ENCODE measurements at places on chromosomes 4 and X. TPM values are rescaled to one million over a fixed set of nuclear protein-coding genes. Genes with fewer than 3 reads are reported as not detected.
A peak's percentile ranks its signal among the peaks of the same experiment; 100 is the strongest.

- DNase-seq: peak; percentile 12
Observed at GRCh38 chr4:180695851-180696250, 1547.4 kb upstream of the TENM3 start.

DNA sequence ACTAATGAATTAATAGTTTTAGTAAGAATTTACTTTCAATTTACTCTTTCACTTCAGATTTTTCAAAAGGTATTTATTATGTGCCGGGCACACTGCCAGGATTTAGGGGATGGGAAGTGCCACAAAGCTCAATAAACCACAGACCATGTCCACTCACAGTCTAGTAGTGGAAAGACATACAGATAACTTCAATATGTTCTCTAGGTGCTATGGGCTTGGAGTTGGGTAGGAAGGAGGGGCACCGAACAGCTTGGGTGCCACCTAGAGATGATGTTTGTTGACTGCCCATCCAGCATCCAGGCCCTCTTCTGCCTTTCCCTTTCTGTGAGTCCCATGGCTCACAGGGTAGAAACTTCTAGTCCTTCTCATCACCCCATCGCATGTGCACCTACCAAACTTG is 17.8 kb downstream of the MFAP3L start:
- DNase-seq: no peak

CT45A9 gene
- not detected for total RNA-seq

TRIM75 gene
- total RNA-seq: not detected

MAGEB2 gene
- total RNA-seq: not detected

GRCh38 chr4:76091052-76091451 is 16.5 kb downstream of the ART3 start:
- peak; percentile 99 for DNase-seq

SAGE1 gene
- not detected for total RNA-seq

DNA sequence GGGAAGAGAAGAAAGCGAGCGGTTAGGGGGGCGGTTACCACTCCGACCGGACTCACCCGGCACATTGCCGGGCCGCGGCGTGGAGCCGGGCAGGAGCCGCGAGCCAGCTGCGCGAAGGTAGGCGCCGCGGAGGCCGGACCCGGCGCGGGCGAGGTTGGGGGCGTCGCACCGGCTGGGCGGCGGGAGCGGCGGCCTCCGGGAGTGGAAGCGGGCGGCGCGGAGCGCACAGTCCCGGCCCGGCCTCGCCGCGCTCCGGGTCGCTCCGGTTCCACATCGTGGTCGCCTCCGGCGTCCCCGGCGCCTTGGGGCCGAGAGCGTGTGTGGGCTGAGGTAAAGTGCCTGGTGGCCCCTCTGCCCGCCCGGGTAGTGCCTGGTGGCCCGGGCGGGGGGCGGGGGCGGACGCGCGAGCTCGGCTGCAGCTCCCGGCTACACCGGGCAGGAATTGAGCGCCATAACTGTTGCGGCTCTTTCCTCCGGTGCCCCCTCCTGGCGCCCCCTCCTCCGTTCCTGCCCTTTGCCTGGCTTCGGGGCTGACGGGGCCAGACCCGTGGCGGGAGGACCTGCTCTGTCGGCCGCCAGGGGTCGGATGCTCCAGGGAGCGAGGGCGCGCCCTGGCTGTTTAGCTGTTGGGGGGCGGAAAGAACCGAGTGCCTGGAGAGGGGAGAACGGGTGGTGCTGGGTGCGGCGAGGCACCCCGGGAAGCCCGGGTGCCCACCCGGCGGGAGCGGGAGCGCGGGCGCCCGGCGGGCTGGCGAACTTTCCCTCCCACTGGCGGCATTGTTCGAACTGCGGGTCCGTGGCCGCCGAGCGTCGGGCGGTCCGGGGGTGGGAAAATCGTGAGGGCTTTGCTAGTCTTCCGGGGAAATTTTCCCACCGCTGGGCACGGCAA is 626 bp downstream of the JADE3 start:
- DNase-seq: no peak

DNA sequence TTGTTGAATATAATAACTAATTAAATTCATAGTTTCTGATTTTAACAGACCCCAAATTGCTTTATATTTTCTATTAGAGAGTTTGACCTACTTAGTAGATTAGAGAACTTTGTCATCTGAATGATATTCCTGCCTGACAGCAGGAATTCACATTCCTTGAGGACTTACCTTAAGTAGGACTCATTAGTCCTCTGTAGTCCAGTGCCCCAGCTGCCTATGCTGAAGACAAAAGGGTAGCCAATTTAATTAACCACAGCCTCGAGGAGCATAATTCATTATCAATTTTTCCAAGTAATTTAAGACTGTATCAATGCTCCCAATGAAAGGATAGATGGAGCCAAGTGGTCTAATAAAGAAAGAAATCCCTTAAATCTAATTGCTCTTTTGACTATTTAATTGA is 1405.0 kb upstream of the IGFBP7 start:
- DNase-seq: no peak

GRCh38 chr4:18689308-18690115 is 668.0 kb upstream of the LCORL start:
- peak; percentile 55 for DNase-seq

MAB21L2 gene
- not detected for total RNA-seq

DNA sequence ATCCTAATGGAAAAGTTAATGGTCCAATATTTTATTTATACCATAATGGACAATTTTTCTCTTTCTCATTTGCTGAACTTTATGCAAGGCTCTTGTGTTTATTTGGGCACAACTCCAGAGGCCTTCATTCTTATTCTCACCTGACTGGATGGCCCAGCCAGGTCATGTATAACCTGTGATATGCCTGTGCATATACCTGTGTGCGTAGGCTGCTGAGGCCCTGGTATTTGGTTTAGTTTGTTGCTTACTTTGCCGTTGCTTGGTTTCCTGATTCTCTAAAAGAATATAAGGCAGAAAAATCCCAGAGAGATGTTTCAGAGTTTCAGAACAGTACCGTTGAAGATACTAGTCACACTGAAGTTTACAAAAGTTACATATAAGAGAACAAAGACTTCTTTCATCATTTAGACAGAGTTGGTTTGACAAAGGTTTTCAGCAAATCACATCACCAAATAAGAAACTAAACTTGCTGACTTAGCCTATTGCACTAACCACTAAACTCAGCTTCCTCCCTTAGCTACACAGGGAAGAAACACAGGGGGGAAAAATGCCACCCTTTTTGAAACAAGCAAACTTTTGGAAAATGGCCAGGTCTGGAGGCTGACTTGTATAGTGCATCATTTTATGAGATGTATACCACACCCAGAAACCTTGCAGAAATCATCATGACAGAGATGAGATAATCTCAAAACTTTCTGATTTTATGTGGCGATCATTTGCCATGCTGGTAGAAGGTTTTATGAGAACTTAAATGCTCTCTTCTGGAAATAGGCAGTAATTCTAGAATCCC is 248.5 kb downstream of the GRIA3 start:
- peak; percentile 80 for DNase-seq

DNA sequence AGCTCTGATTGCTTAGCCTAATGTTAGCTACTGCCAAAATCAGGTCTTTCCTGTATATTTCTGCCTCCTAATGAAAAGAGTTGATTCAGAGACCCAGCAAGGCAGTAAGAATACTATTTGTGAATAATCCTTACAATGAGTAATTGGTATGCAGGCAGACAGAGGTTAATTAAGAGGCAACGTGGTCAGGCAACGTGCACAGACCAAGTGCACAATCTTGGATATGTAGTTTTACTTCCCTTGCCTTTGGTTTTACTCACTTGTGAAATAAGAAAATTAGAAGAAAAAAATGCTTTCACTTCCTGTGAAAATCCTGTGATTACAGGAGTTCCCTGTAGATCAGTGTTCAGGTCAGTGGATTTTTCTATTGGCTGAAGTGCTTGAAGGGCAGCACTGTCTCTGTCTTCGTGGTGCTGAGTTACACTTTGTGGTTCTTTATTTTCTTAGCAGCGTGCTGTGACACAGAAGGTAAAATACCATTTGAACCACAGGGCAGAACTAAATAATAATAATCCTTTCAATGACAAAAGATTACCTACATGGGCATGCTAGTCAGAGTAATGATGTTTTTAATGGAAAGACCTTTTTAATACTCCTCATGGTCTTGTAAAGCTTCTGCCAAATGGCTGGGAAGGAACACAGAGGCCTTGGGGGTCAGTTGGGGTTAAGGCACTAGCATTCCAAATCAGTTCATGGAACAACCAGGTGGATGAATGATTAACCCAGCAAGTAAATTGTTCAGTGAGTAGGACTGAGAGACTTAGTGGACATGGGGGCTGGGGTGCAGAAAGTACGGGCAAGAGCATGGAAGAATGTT is 430.9 kb downstream of the MAPK10 start:
- DNase-seq: peak; percentile 68

GRCh38 chr4:12137575-12137974 is 708.9 kb upstream of the HS3ST1 start:
- no peak for DNase-seq

DNA sequence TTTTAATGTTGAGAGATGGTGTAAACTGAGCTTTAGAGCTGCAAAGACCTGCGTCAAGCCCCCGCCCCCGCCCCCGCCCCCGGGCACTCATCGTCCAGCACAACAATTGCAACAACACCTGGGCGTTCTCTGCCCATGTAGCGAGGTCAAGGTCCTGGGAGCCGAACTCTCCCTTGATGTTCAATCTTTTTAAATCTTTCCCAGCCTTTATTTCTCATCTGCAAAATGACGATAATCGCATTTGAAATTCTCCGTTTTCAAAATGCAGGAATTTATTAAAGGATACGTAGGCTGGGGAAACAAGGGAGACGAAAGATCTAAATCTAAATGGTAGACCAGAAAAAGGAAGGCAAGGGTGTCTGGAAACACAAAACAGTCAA is 648 bp upstream of the MSMO1 start:
- peak; percentile 46 for DNase-seq

USP17L29 gene
- not detected for total RNA-seq

- DNase-seq: peak; percentile 62
Observed at GRCh38 chrX:138885886-138886285, 174.4 kb upstream of the FGF13 start.

PDGFRA gene
- 2.1 TPM for total RNA-seq

DNA sequence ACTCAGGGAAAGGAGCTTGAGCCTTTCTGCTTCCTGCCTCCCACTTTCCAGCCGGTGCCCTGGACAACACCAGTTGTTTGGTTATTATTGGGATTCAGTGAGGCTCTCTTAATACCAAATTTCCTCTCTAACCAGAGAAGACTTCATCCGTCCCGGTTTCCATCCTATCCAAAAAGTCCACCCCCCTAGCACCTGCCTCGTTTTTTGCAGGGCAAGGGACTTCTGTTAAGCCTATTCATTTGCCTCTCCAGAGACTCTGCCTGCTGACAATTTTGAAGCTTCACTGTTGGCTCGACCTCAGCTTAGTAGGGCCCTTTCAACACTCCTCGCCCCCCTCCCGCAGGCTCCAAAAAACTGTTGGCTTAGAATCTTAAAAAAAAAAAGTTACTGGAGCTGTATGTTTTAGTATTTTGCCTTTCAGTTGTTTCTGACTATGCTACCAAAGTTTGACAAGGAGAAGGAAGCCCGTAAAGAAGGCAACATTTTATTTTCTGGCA is 779 bp upstream of the PRSS12 start:
- no peak for DNase-seq

TMEM47 gene
- 10.0 TPM for total RNA-seq

DMRTC1 gene
- not detected for total RNA-seq

DNA sequence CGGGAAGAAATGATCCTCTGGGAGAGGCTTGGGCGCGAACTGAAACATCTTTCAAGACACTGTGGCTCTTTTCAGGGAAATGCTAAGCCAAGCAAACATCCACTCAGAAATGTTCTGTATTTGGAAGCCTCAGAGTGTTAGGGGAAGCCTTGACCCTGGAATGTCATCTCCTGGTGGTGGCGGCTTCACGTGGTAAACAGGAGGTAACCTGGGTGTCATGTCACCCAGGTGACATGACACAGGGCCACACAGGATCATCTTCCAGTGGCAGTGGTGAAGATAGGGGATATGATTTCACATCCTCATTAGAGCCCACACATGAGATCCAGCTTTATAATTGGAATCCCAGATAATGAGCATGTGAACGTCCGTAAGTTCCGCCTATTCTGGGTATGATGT is 140.0 kb downstream of the TBL1X start:
- no peak for DNase-seq

DNA sequence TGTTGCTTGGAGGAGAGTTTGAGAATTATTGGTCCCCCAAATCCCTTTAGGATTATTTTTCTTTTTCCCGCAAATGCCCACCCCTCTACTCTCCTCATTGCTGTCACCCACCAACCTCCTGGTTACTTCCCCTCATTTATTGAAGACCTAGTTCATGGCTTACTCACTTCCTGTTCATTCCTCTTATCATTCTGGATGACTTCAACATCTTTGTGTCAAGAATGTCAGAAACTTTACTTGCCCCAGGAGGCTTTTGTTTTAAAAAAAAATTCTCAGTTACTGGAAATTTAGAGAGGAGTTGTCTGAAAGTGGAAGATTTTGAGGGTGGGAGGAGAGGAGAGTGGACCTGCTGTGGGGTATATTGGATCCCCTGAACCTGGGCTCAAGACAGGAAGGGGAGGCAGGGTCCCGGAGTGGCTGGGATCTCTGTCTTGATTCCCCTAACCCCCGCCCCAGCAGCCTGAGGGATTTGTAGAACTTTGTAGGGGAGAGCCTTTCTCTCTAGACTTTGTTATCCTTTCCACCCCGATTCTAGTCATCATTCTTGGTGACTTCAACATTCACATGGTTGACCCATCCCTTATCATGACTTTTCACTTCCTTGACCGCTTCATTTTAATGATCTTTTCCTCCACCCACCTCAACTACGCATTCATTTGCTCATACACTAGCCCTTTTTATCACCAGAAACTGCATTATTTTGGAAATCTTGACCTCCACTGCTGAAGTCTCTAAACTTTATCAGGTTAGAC is 69.9 kb upstream of the ESX1 start:
- no peak for DNase-seq

GRCh38 chr4:185481401-185481800 is 9.9 kb upstream of the CCDC110 start:
- no peak for DNase-seq

DNA sequence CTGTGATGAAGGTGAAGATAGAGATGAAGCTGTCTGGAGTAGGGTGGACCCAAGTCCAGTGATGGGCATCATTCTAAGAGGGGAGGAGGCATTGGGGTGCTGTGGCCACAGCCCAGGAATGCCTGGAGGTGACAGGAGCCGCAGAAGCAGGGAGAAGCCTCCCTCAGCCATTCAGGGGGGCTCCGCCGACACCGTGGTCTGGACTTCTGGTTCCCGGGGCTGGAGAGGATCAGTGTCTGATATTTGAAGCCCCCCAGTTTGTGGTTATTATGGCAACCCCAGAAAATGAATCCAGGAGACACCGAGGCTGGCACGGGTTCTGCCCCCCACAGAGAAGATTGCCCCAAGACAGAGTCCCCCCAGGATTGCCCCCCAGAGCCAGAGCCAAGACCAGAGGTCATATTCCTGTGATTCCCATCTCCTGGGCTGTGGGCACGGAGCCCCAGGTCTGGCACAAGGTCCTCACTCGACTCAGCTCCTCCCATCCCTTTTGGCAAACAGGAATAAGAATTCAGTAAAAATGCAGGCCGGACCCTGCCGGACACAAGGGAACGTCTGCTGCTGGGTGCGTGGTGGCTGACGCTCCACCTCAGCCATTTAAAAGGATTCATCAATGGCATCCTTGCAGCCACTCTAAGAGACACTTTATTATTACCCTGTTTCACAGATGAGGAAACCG is 116.6 kb downstream of the CPZ start:
- no peak for DNase-seq

PDE5A gene
- total RNA-seq: 10.1 TPM

ODAM gene
- not detected for total RNA-seq

Measured in bronchial epithelial cell (primary cell).